ENCODE measurements at places on chromosomes 2 and 18.

- H3K36me3 ChIP-seq = no peaks in the 10 kb centered on the region
- H3K4me3 ChIP-seq = no peak overlapping the region
- H3K27me3 ChIP-seq = no peaks in the 10 kb centered on the region
- peaks cover 24% of the 10 kb centered on the region for H3K4me1 ChIP-seq
- DNase-seq = no peak
- no peak overlapping the region for H3K27ac ChIP-seq
Measured at GRCh38 chr2:171529914-171530313, 7.6 kb downstream of the CYBRD1 start.

DNA sequence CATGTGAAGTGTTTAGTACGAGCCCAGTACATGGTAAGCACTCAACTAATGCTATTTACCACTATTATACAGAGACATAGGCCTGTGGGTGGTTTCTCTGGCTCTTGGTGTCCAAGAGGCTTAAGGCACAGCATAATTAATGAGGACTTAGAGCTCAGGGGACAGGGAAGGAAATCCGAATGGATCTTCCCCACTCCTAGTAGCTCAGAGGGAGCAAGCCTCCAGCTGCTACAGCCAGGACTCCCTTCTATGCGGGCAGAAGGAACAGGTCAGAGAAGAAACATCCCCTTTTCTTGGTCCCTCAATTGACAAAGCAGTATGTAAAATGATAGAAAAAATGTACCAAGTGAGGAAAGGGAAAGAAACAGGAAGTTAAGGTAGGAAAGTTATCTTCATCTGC lies 261.3 kb upstream of the STON1 start:
- DNase-seq = no peak
- H3K4me1 ChIP-seq = no peaks in the 10 kb centered on the region
- H3K4me3 ChIP-seq = no peak overlapping the region
- H3K27me3 ChIP-seq = no peaks in the 10 kb centered on the region
- no peak overlapping the region for H3K27ac ChIP-seq

DNA sequence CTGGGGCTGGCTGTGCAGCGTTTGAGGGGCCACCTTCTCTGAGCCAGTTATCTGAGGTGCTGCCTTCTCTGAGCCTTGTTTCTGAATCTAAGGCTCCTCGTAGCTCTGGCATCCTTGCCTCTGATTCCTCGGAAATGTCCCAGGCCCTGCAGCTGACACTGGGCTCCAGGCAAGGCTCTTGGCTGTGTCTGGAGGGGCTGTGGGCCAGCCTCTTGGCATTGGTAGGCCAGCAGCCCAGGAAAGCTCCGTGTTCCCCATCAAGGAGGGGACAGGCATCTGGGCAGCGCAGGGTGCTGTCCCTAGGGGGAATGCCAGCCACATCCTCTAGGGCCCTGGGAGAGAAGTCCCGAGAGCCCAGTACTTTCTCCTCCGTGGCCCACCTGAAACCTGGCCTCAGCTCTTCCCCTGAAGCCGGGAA lies 40.7 kb upstream of the TAF1B start:
- H3K36me3 ChIP-seq = no peaks in the 10 kb centered on the region
- no peak overlapping the region for H3K4me3 ChIP-seq

DNA sequence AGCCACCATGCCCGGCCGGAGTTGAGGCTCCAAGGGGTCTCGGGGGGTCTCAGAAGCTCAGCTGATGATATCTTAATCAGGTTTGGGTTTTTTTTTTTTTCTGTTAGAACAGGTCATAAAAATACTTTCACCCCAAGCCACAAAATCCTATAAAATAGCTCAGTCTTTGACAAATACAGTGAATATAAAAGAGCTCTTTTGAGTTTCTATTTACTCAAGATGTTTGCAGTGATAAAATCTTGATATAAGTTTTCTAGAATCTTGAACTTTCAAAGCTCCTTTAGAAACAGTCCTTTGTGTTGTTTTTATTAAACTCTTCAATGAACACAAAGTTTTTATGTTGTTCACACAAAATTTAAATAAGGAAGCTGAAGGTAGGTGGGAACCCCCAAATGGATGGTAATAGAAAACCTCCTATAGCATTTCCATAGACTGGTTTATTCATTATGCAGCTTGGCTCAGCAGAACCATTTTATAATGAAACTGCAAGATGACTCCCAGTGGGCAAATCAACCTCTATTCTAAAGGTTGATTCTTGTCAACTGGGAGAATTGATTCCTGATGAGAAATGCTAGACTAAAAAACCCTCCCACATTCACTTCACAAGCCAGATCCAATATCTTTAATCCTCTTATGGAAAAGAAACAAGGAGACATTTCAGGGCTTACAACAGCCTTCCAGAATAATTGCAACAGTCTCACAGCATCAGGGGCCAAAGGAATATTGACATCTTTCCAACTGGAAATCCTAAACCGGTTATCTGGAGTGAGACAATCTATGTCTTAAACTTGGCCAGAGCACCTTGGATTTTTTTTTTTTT lies 13.6 kb upstream of the NARS1 start:
- DNase-seq = no peak
- H3K4me1 ChIP-seq = peaks cover 13% of the 10 kb centered on the region
- H3K27me3 ChIP-seq = no peaks in the 10 kb centered on the region
- no peak overlapping the region for H3K4me3 ChIP-seq
- no peak overlapping the region for H3K27ac ChIP-seq
- H3K36me3 ChIP-seq = no peaks in the 10 kb centered on the region

GRCh38 chr2:28977176-28977875 lies 3.8 kb upstream of the TOGARAM2 start:
- no peaks in the 10 kb centered on the region for H3K27me3 ChIP-seq
- no peaks in the 10 kb centered on the region for H3K36me3 ChIP-seq
- no peak overlapping the region for H3K27ac ChIP-seq
- peaks cover 33% of the 10 kb centered on the region for H3K4me1 ChIP-seq
- DNase-seq = peak; percentile 37
- no peak overlapping the region for H3K4me3 ChIP-seq

DNA sequence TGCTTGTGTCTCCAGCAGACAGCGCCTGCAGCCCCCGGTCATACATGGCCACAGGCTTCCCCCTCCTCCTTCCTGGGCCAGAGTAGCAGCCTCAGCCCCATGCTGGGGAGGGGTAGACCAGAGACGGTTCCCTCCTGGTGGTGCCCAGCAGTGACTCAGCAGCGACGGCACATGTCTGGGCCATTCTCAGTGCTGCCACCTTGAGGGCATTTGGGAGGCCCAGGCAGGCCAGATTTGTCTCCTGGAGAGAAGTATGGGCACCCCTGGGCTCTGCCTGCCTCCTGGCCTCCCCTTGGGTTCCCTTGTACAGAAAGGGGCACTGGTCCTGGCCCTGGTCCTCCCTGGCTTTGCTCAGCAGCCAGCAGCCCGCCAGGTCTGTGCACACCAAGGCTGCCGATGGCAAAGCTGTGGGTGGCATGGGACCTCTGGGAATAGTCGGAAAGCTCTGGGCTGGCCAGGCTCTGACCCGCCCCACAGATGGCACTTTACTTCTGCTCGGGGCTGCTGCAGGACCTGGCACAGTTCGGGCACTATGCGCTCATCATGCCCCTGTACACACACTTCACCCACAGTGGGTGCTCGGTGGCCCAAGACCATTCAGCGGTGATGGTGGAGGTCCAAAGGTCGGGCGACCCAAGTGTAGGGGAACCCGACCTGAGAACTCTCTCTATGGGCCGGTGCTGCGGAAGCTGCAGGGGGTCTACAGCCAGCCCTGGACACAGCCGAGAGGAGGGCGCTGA lies 11.4 kb upstream of the ALPI start:
- H3K4me1 ChIP-seq = no peaks in the 10 kb centered on the region
- H3K27me3 ChIP-seq = peaks cover 8% of the 10 kb centered on the region
- no peak overlapping the region for H3K4me3 ChIP-seq
- no peak for DNase-seq
- no peaks in the 10 kb centered on the region for H3K36me3 ChIP-seq

- no peaks in the 10 kb centered on the region for H3K4me1 ChIP-seq
- DNase-seq = no peak
- no peak overlapping the region for H3K27ac ChIP-seq
- H3K36me3 ChIP-seq = no peaks in the 10 kb centered on the region
Measured at GRCh38 chr2:33786881-33787280, 187.8 kb upstream of the FAM98A start.

- H3K4me1 ChIP-seq = peaks cover 4% of the 10 kb centered on the region
- H3K27ac ChIP-seq = no peak overlapping the region
- no peaks in the 10 kb centered on the region for H3K27me3 ChIP-seq
- H3K4me3 ChIP-seq = no peak overlapping the region
Measured at GRCh38 chr2:196635156-196635555, 4.4 kb upstream of the CCDC150 start.

GRCh38 chr2:200509235-200509611 lies 645 bp downstream of the KCTD18 start:
- H3K4me1 ChIP-seq = peaks cover 17% of the 10 kb centered on the region
- H3K36me3 ChIP-seq = peaks cover 7% of the 10 kb centered on the region
- DNase-seq = no peak
- H3K27me3 ChIP-seq = peaks cover 17% of the 10 kb centered on the region

GRCh38 chr2:188986839-188987238 lies 12.7 kb downstream of the COL3A1 start:
- H3K4me1 ChIP-seq = peaks cover 6% of the 10 kb centered on the region
- DNase-seq = no peak
- no peaks in the 10 kb centered on the region for H3K27me3 ChIP-seq
- H3K36me3 ChIP-seq = no peaks in the 10 kb centered on the region
- H3K27ac ChIP-seq = no peak overlapping the region
- no peak overlapping the region for H3K4me3 ChIP-seq

Data from suprapubic skin (tissue), 4 donors.